ENCODE measurements at places on chromosomes 5 and 9.

GRCh38 chr5:1012313-1012841, 3.8 kb downstream of the NKD2 start:
- no peak for DNase-seq

GRCh38 chr5:120151825-120152224, 312.3 kb upstream of the PRR16 start:
- DNase-seq: no peak

GRCh38 chr5:133322743-133323142, 270.9 kb downstream of the HSPA4 start:
- DNase-seq: no peak

DNA sequence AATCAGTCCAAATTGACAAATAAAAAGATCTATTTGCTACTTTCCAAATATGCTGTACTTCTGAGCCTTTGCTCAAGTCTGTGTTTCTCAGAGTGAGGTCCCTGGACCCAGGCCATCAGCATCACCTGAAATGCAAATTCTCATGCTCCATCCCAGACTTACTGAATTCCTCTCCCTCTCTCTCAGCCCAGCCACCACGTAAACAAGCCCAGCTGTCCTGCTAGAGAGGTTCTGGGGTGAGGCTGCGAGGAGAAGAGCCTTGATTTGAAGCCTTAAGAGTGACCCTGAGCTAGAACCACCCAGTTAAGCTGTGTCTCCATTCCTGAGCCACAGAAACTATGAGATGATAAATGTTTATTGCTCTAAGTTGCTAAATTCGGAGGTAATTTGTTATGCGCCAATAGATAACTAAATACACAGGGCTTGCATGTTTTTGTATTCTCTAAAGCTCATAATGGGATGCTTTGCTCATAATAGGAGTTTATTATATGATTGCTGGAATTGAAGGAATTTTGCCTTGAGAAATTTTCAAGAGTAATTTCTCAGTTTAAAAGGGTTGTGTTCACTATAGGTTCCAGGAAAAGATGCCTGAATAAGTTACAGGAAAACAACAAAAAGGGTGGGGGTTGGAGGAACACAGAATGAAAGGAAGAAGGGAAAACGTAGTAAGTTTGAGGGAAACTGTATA, 98.9 kb upstream of the SPATA31D4 start:
- DNase-seq: no peak

- no peak for DNase-seq
These were observed 17.2 kb downstream of the FAM163B start for GRCh38 chr9:133591985-133592384.

DNA sequence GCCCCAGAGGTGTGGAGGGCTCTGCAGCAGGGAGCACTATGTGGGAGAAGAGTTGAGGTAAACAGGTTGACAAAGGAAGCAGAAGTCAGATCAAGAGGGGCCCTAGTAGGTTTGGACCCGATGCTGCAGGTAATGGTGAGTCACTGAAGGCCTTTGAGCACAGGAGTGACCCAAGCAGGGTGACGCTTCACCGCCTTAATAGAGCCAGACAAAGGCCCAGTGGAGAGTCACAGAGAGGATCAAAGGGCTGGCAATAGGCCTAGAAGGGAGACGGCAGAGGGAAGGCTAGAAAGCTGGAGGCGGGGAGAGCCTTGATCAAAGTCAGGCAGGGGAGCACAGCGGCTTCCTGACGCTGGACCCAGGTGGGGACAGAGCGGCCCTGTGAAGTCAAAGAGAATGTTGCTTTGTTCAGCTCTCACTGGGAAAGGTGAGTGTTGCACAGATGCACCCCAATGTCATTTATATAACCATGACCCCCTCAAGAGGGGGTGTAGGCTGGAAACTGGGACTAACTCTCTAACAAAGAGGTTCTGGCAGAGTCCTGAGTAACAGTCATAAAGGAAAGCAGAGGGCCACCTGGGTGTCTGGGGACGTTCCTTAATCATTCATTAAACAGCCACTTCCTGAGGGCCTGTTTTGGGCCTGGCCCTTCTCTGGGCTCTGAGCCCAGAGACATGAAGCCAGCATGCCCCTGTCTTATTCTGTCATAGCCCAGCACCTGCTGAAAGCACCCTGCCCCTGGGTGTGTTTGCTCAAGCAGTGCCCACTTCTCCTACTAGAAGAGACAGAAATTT, 9.8 kb upstream of the CPLX2 start:
- no peak for DNase-seq

DNA sequence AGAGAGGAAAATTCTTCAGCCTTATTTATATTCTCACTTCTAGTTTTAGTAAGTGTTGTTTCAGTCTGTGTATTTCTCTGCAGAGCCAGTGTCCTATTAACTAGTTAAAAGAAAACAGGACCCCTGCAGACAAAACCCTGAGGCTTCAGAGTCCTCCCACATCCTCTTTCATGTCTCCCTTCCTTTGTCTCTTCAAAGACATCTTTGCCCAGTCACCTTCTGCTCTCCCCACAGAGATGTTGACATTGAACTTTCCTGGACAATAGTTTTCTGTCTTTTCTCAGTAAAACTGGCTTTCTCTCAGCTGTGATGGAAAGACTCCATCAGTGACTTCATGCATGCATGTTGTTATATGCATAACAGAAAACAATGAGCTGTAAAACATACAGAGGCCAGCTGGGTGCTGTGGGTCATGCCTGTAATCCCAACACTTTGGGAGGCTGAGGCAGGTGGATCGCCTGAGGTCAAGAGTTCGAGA, 20.2 kb downstream of the GRAMD2B start:
- DNase-seq: peak; percentile 70

- peak; percentile 17 for DNase-seq
These were observed 104.0 kb upstream of the ATP10B start for GRCh38 chr5:160956051-160956450.

- DNase-seq: no peak
These were observed 75.0 kb downstream of the STK10 start for GRCh38 chr5:172113036-172113435.

DNA sequence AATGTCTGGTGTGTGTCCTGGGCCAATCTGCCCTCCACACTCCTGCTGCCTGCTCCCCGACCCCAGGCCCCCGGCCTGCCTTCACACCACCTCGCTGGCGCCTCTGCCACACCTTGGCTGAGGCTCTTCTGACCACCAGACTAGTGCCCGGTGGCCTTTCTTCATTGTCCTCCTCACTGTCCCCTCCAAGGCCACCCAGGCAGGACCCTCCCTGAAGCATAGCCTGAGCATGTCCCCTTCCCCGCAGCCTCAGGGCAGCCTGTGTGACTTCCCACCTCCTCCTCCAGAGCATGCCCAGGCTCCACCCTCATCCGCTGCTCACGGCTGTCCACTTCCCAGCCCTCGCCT, 154.6 kb downstream of the OLFM1 start:
- DNase-seq: no peak

- no peak for DNase-seq
These were observed 263.9 kb downstream of the CHSY3 start for GRCh38 chr5:130168211-130168610.

DNA sequence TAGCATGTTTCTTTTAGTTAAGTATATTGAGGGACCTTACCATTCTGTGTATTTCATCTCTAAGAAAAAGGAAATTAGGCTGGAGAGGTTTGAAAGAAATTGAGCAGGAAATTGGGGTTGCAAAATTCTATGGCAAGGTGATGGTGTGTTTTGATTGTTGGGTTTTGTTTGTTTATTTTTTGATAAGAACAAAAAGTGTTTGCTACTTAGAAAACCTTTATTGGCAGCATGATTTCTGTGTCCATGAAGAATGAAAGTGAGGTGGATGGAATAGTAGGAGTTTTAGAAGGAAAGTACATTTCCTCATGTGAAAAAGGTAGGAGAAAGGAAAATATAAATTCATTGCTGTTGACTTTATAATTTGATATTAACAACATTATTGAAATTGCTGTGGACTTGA, 167.1 kb downstream of the CD180 start:
- no peak for DNase-seq

DNA sequence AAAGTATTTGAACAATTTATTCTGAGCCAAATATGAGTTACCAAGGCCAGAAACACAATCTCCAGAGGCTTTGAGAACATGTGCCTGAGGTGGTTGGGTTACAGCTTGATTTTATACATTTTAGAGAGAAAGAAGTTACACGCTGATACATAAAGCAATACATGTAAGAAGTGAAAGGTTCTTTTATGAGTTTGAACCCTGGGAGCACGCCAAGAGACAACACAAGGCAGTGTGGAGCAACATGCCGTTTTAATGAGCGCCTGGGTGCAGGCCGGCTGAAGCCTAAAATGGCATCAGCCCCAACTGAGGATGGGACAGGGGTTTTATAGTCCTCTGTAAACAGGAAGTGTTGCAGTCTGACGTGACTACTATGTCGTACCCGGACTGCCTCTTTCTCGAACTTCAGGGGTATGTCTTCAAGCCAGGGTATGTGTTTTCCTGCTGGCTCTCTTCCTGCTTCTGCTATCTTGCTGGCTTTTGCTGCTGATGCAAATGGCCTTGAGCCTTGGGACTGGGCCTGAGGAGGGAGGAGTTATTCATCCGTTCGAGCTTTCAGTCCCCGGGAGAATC, 193.7 kb downstream of the CYLC2 start:
- DNase-seq: no peak

GRCh38 chr5:139458580-139459407, 3.7 kb downstream of the ECSCR start:
- no peak for DNase-seq

GRCh38 chr5:175129121-175129520, 314.9 kb downstream of the DRD1 start:
- DNase-seq: no peak

GRCh38 chr9:117535434-117535833, 120.6 kb upstream of the ASTN2 start:
- peak; percentile 29 for DNase-seq

DNA sequence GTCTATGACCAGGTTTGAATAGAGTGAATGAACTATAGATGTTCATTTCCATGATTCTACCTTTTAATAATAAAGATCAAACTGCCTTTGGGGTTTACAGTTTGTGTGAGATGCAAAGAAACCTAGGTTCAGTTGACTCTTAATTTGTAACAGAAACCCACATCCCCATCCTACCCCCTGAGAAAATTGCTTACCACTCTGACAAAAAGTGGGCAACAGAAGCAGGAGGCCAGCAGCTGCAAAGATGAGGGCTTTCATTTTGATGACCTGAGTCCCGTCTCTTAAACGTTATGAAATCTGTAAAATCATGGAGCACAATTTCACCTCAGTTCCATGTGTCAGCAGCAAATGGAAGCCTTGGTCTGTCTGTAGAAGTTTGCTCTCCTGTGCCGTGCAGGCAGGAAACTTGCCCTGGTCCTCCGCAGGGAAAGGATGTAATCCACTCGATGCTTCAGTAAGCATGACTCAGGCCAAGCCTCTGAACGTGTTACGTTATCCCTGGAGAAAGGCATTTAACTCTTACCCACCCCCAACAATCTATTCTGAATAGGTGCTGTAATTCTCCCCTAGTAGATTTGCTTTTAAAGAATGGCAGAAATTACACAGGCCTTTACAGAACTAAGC, at the start of gene F2RL2:
F2RL2 (minus strand) TSS at position 431 of the 624 bp plus-strand sequence; CDS start at position 258, 173 bp downstream.
- no peak for DNase-seq

- no peak for DNase-seq
These were observed 18.4 kb downstream of the USP20 start for GRCh38 chr9:129853614-129854013.

DNA sequence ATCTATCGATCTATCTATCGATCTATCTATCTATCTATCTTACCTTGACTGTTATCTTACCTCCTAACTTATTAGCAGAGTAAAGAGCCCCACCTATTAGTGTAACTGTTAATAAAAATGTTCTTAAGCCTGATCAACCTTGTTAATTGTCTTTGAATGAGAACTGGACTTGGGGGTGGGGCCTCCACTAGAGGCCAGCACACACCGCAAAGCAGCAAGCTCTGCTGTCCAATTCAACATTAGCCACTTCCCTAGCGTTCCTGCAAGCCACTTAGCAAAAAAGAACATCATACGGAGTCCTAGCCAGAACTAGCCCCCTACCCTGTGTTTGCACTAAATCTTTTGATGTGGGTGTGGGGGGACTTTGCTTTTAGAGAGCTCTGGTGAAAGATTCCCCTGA, 515.8 kb downstream of the KDM4C start:
- peak; percentile 62 for DNase-seq

DNA sequence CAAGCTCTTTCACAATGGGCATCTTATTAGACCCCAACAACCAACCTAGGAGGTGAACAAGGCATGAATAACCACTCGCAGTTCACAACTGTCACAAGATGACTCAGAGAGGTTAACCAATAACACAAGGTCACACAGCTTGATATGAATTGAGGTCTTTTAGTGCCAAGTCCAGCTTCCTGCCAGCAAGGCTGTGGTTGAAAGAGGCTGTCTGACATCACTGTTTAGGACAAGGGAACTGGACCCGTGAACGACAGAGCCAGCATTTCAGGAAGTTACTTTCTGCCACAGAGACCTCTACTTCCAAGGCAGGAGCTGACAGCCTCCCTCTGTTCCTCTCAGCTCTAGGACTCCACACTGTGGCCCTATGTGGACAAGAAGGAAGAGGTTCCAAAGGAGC, 53.4 kb upstream of the ALDH1B1 start:
- DNase-seq: no peak

DNA sequence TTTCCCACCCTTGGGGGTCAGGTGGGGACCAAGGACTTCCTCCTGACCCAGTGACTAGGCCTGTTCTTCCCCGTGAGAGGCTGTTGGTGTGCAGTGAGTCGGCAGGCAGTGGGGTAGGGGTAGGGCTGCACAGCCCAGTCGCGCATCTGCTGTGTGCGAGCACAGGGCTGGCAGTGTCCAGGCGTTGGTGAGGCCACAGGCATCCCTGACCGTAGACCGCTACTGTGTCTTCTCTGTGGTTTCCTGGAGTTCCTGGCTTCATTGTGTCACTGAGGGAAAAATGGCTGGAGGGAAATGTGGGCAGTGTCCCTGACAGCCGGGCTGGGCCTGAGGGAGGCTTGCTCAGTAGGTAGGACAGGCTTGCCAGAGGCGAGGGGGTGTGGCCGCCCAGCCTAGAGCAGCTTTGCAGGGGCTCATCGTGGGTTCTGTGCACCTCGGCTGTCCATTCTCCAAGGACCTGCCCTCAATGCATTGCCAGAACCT, 95.4 kb downstream of the CACNA1B start:
- DNase-seq: no peak

GRCh38 chr9:129176701-129177442, 1.2 kb downstream of the IER5L start:
- DNase-seq: peak; percentile 48

- no peak for DNase-seq
These were observed 512.9 kb downstream of the EFNA5 start for GRCh38 chr5:107157809-107158208.

DNA sequence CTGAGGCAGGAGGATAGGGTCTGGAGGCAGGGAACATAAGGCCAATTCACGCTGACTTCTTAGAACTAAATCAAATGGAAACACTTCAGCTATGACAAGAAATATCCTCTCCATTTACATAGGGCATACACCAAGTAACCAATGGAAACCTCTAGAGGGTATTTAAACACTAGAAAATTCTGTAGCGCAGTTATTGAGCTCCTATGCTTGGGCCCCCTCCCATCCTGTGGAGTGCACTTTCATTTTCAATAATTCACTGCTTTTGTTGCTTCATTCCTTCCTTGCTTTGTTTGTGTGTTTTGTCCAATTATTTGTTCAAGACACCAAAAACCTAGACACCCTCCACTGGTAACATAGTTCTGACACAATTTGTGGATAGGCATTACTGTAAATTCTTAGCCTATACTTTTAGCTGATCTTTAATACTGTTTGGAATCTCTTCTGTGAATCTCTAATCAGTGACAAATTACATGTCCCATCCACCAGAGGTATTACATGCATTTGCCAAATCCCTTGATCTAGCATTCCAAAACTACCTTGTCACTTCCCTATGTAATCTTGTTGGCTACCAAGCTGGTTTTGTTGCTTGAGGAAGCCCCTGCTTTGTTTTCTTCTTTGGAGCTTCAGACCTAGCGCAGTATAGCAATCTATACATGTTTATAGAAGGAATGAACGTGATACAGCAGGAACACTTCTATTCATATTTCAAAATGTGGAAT, 61.6 kb downstream of the ST8SIA4 start:
- DNase-seq: no peak
